ENCODE measurements at places on chromosomes 6 and 20.

- DNase-seq = no peak
These were observed 117.5 kb downstream of the SOX4 start for GRCh38 chr6:21710908-21711627.

DNA sequence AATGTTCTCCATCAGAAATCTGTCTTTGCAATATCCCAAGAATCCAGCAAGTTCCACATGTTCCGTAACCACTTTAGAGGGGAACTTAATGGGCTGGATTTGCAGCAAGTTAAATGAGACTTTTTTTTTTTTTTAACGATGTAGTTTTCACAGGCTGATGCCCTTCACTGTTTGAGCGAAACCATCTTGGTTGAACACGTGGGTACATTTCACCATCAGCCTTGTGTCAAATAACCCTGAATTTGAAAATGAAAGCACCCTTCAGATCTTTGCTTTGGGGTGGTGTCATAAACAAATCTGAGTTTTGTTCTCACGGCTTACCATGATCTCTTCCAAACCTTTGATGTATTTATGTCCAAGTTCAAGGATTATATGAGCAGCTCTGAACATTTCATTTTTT lies 73.7 kb upstream of the EXOC2 start:
- DNase-seq = no peak

DNA sequence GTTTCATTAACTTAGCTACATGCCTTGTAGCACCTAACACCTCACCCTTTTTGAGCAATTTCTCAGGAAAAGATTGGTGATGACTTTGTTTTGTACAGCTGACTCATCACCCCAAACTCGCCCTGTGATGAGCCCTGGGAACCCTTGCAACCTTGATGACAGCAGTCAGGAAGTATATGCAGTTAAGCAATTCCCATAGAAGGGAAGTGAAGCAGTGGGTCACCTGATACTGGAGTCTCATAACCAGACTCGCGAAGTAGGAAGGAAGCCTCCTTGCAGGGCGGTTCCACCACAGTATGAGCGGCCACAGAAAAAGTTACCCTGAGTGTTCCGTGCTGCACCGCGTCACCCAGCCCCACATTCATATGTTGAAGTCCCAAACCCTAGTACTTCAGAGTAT lies 82.0 kb upstream of the EDN1 start:
- peak; percentile 66 for DNase-seq

DNA sequence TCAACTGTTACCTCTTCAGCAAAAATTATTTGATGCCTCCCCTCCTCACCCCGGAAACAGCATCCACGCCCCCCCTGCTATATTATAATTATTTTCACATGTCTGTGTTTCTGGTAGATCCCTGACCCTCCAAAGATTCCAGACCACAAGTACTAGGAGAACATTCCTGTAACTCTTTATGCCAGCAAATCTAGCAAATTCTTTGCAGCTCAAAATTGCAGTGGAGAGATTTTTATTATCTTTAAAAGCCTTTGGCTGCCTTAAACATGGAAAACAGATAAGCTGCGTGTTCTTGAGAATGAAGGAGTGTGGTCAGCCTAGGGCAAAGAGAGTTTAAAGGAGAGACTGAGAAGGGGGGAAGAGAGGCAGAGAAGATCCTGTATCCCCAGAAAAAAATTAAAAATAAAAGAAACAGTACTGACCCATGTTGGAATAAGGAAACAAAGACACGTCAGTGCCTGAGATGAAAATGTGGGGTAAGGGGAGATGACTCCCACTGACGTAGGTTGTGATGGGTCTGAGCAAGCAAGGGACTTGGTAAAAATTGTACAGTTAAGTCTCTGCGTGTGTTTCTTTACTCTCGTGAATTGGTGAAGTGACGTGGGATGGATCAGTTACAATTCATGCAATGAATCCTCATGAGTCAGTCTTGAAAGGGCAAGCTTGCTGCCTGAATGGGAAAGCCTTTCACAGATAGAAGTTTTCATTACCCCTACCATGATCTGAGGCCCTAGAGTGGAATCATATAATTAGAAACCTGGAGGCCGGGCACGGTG lies 8.3 kb downstream of the ID4 start:
- DNase-seq = peak; percentile 28

GRCh38 chr20:31913431-31914157 lies 38.3 kb downstream of the PDRG1 start:
- DNase-seq = no peak

GRCh38 chr6:161906571-161906970 lies 632.7 kb upstream of the AGPAT4 start:
- DNase-seq = no peak

- peak; percentile 84 for DNase-seq
These were observed 82.9 kb upstream of the TSHZ2 start for GRCh38 chr20:52889225-52889624.

DNA sequence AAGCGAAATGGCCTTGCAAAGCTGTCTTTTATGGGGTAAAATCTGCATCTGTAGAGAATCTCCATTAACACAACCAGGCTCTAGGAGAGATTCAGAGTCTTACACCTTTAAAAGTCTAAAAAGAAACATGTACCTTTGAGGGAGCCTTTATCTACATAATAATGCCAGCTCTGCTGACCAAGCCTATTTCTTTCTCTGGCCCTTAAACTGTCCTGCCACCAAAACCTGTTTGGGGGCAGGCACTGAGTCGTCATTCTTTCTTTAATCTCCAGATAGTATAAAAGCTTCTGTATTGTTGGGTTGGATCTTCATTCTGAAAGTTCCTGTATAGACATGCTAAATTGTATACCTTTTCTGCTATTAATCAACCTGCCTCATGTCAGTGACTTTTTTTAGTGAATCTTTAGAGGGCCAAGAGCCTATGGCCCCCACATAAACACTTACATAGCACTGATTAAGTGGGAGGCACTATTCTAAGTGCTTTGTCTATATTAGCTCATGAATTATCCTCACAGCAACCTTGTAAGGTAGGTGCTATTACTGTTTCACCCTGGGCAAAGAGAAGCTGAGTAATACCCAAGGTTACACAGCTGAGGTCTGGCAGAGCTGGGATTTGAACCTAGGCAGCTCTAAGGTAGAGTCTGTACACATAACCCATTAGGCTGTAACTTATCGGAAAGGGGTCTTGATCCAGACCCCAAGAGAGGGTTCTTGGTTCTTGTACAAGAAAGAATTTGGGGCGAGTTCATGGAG lies 232.3 kb upstream of the DTNBP1 start:
- no peak for DNase-seq
